ENCODE measurements at places on chromosomes 2 and 18. TPM values are rescaled to one million over a fixed set of nuclear protein-coding genes. Genes with fewer than 3 reads are reported as not detected.

DNA sequence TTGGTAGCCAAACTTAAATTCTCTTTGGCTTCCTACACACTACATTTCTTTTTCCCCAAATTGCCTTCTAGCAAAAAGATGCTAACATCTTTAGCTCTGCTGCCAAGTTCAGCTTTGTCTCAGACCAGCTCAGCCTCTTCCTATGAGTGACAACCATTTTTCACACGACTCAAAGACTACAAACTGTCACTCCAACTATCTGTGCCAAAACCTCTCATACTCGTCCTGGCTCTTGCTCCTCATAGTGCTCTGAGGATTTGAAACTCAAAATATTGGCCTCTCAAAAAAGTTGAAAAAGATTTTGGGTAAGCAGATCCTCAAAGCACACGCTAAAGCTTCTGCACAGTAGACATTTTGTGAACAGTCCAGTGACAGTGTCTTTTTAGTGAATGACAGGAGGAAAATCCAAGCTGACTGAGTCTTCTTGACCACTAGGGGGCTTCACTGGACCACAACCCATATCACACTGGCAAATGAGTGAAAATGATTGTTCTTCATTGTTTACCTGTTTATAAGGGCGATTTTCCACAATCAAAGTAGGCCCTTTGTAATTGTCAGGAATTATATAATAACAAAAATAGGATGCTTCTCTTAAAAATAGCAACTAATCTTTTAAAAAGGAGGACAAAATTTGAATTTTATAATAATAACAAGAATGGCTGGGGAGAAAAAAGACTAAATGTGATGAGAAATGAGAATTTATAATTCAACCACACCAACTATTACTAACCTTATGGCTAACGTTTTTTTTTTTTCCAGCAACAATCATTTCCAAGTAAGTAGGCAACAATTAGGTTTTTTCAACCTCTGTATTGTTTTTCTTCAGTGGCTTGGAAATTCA is 85.5 kb upstream of the PGAP1 start:
- no peaks in the 10 kb centered on the region for H3K27me3 ChIP-seq
- no peak for DNase-seq
- H3K27ac ChIP-seq = peak overlapping the region; percentile 2

- no peaks in the 10 kb centered on the region for H3K4me1 ChIP-seq
- H3K27ac ChIP-seq = no peak overlapping the region
- H3K4me3 ChIP-seq = no peak overlapping the region
- no peaks in the 10 kb centered on the region for H3K36me3 ChIP-seq
- DNase-seq = no peak
These were observed 167.1 kb downstream of the RTP5 start for GRCh38 chr2:242036653-242036950.

DNA sequence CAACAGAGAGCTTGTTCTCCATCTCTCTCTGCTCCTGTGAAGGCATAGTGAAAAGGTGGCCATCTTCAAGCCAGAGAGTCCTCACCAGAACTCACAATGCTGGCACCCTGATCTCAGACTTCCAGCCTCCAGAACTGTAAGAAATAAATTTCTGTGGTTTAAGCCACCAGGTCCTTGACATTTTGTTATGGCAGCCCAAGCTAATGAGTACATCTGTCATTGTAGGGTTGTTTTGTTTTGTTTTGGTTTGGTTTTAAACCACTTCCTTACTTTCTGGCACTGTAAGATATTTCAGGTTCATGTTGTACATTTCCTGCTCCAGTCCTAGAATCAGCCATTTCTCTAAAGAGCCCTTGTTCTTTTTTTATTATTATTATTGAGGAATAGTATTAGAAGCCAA is 171.2 kb downstream of the CPS1 start:
- no peak overlapping the region for H3K4me3 ChIP-seq
- no peaks in the 10 kb centered on the region for H3K36me3 ChIP-seq

- no peaks in the 10 kb centered on the region for H3K27me3 ChIP-seq
- H3K4me1 ChIP-seq = peaks cover 17% of the 10 kb centered on the region
- H3K36me3 ChIP-seq = peaks cover 5% of the 10 kb centered on the region
- H3K27ac ChIP-seq = peak overlapping the region; percentile 98
These were observed 446 bp upstream of the RHBDD1 start for GRCh38 chr2:226835420-226835795.

DNA sequence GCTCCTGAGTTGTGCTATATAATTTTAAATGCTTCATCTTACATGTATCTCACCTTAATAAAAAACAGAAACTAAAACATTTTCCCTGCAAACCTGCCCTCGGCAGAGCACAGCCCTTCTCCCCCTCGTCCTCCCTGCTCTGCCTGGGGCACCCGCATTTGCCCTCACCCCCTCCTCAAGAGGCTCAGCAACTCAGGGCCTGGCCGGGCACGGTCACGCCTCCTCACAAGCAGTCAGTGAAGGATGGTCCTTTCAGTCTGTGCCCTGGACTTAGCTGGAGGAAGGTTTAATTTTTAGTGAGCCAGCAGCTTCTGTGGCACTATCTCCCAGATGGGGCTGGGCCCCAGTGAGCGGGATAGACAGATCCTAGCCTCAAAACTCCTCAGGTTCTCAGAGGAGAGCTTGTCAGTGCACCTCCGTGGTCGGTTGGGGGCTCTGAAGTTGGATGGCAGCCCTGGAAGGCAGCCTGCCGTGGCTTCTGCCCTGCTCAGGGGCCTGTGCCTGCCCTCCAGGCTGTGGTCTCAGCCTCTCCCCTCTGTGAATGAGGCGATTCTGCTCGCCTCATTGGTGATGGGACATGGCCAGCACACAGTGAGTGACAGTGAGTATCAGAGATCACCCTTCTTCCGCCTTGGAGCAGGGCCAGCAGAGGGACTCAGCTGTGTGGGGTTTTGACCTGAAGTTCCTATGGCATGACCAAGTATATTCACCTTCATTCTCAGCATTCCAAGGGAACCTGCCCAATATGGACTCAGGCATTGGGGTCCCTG is 56.3 kb upstream of the AFF3 start:
- H3K27ac ChIP-seq = peak overlapping the region; percentile 78
- no peaks in the 10 kb centered on the region for H3K27me3 ChIP-seq
- DNase-seq = no peak
- no peaks in the 10 kb centered on the region for H3K36me3 ChIP-seq

DNA sequence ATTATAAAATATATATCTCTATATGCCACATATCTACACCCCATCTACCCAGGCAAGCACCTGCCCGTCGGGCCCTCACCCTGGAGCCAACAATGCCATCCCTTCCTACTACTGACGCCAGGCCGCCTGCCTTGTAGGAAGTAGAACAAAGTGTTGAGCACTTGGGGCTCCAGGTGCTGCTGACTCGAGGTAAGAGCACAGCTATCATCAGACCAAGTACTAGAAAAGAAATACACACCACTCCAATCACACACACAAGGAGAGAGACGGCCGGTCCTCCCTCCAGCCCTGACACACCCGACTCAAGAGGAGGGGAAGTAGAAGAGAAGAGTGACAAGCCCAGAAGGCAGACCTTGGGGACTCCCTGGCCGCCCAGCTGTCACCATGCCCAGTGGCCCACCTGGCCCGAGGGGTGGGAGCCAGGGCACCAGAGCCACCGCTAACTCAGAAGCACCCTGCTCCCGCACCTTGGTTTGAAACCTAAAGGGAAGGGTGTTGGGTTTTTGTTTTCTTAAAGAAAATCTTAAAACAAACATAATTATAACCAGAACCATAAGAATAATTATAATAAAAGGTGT is 64.0 kb upstream of the POMC start:
- H3K4me3 ChIP-seq = no peak overlapping the region
- no peak overlapping the region for H3K27ac ChIP-seq
- no peak for DNase-seq
- H3K36me3 ChIP-seq = peaks cover 49% of the 10 kb centered on the region

GRCh38 chr2:10400978-10401951 is 46.9 kb downstream of the ODC1 start:
- no peaks in the 10 kb centered on the region for H3K27me3 ChIP-seq
- peaks cover 15% of the 10 kb centered on the region for H3K36me3 ChIP-seq
- H3K4me1 ChIP-seq = peaks cover 75% of the 10 kb centered on the region

DNA sequence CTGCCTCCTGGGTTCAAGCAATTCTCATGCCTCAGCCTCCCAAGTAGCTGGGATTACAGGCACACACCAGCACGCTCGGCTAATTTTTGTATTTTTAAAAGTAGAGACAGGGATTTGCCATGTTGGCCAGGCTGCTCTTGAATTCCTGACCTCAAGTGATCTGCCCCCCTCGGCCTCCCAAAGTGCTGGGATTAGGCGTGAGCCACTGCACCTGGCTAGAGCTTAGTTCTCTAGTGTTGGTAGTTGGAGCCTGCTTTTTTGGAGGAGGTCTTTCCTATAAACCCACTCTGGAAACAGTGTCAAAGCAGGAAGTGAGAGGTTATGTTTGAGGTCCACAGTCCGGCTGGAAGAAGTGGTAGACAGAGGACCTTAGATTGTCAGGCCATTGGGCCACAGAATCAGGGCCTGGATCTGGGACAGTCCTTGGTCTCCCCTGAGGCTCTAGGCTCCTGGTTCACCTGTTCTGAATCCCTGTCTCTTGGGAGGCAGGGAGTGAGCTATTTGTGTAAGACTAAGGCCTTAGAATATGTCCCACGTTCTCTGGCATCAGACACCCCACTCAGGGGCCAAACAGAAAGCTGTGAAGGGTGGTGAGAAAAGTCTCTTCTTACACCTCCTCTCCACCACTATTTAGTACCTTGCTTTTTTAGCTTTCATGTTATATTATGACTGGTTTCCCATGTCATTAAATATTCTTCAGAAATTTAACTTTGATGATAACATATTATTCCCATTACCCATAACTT is 34.5 kb downstream of the PCBP1 start:
- no peaks in the 10 kb centered on the region for H3K27me3 ChIP-seq
- H3K36me3 ChIP-seq = no peaks in the 10 kb centered on the region
- no peak overlapping the region for H3K4me3 ChIP-seq
- peak overlapping the region; percentile 52 for H3K27ac ChIP-seq
- DNase-seq = no peak

DNA sequence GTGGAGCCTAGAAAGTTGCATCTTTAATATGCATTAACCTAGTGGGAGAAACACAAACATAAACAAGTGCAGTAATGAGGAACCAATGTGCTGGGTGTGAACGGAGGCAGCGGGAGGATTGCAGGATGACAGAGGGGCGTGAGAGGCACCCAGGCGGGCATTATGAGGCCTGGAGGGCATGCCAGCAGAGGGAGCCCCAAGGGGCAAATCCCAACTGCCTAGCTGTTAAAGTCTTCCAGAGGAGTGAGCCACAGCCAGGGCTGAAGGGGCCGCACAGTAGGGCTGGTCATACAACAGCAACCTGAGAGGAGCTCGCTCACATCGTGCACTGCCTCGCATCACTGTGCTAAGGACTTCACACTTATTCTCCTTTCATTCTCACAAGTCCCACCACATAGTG is 13.3 kb upstream of the PRELID3A start:
- H3K4me1 ChIP-seq = no peaks in the 10 kb centered on the region
- no peak overlapping the region for H3K4me3 ChIP-seq
- no peak overlapping the region for H3K27ac ChIP-seq
- H3K27me3 ChIP-seq = no peaks in the 10 kb centered on the region
- H3K36me3 ChIP-seq = no peaks in the 10 kb centered on the region
- DNase-seq = peak; percentile 61

GRCh38 chr18:47730795-47731194 is 199.7 kb downstream of the SMAD2 start:
- H3K36me3 ChIP-seq = no peaks in the 10 kb centered on the region
- no peaks in the 10 kb centered on the region for H3K27me3 ChIP-seq
- H3K4me3 ChIP-seq = no peak overlapping the region
- no peak for DNase-seq
- H3K27ac ChIP-seq = no peak overlapping the region

GRCh38 chr18:77135339-77136075 is 2.9 kb upstream of the MBP start:
- H3K27me3 ChIP-seq = no peaks in the 10 kb centered on the region
- H3K27ac ChIP-seq = no peak overlapping the region
- no peak for DNase-seq
- no peak overlapping the region for H3K4me3 ChIP-seq

- no peaks in the 10 kb centered on the region for H3K4me1 ChIP-seq
- no peak overlapping the region for H3K4me3 ChIP-seq
- no peaks in the 10 kb centered on the region for H3K36me3 ChIP-seq
These were observed 172.0 kb upstream of the GALNT5 start for GRCh38 chr2:157085522-157085921.

Gene NYAP2
- total RNA-seq = 0.93 TPM

Gene STK39
- 13.2 TPM for total RNA-seq

Gene MAPK4
- 7.0 TPM for total RNA-seq

Gene RAB10
- total RNA-seq = 111 TPM

Gene OTOF
- total RNA-seq = 0.69 TPM

Gene DRC1
- total RNA-seq = not detected

Gene ELMOD3
- total RNA-seq = 22.0 TPM

Gene CNTNAP5
- total RNA-seq = not detected

Measured in upper lobe of right lung (tissue), 1 donor.